ENCODE measurements at places on chromosomes 3 and 15.

GRCh38 chr3:72274493-72275330 is 489.8 kb upstream of the PROK2 start:
- DNase-seq: peak; percentile 19

- no peak for DNase-seq
Measured at GRCh38 chr3:4335840-4336562, 32.8 kb downstream of the SETMAR start.

- no peak for DNase-seq
Measured at GRCh38 chr3:4716706-4717362, 223.7 kb downstream of the ITPR1 start.

- DNase-seq: no peak
Measured at GRCh38 chr3:157154563-157155330, 5.2 kb downstream of the CCNL1 start.

- DNase-seq: no peak
Measured at GRCh38 chr3:171113716-171114115, 87.2 kb upstream of the SLC2A2 start.

- no peak for DNase-seq
Measured at GRCh38 chr3:103968751-103969150, 1398.0 kb upstream of the ALCAM start.

GRCh38 chr3:71366988-71367604 is 216.4 kb downstream of the FOXP1 start:
- DNase-seq: no peak
